Cardiac muscle cell (in vitro differentiated cells and primary cell): ENCODE measurements at places on chromosomes 12 and 14. TPM values are rescaled to one million over a fixed set of nuclear protein-coding genes. Genes with fewer than 3 reads are reported as not detected.
A peak's percentile ranks its signal among the peaks of the same experiment; 100 is the strongest.

The MDGA2 gene
- polyA plus RNA-seq: 0.25 and 0.46 TPM in 2 replicates

The ADAMTS20 gene
- polyA plus RNA-seq: 0.12 and 0.13 TPM in 2 replicates

The HOMEZ gene
- 20.8 and 26.5 TPM in 2 replicates for polyA plus RNA-seq

The POLE gene
- polyA plus RNA-seq: 13.3 and 19.3 TPM in 2 replicates

The TBC1D30 gene
- 1.2 TPM in 2 replicates for polyA plus RNA-seq

The DIO2 gene
- polyA plus RNA-seq: 0.11 and 0.46 TPM in 2 replicates

The DGKA gene
- polyA plus RNA-seq: 34.4 and 46.6 TPM in 2 replicates

- no peak for DNase-seq
These were observed 43.8 kb upstream of the ARID2 start for GRCh38 chr12:45685680-45686079.

DNA sequence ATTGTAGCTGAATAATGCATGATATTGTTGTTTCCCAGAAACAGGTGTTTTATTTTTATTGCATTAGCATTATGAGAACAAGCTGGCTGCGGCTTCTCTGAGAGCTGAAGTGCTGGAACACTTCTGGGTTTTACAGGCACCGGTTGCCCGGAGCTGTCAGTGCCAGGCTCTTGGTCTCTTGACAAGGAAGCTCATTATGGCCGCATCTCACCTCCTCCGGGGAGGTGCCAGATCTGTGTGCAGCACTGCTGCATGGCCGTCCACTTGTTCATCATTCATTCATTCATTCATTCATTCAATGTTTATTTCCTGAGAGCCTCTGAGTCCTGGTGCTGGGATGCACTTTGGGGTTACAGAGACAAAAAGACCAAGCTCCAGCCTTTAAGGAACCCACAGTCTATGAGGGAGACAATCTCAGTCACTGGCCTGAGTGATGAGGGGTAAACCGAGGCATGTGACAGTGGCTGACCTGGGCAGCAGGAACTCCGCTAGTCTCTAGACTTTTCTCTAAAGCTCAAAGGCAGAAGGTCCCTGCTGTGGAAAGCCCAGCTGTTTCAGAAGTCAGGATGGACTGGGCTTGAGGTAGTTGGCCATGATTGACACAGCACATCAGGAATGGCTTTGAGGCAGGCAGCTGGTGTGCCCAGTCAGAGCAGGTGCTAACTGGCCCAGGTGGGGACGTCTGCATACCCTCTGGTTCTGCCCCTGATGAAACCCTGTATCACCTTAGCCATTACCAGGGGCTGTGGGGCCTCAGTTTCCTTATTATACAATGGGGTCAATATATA is 181.0 kb downstream of the ADGRD1 start:
- no peak for DNase-seq

DNA sequence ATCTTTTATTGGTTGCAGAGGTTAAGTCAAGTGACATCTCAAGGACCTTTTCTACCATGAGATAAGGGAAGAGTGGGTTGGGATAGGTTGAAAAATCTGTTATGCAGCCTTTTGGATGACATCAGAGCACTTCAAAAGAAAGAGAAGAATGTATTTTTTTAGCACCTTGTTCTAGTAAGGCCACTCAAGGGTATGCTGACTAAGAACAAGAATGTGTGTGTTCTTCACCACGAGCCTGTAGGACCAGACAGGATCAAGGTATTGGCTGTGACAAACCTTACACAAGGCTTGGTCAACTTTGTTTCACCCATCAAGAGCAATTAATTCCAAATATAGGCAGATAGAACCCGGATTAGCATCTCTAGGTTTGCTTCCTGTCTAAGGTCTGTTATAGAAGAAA is 142.5 kb downstream of the SAMD4A start:
- DNase-seq: no peak

DNA sequence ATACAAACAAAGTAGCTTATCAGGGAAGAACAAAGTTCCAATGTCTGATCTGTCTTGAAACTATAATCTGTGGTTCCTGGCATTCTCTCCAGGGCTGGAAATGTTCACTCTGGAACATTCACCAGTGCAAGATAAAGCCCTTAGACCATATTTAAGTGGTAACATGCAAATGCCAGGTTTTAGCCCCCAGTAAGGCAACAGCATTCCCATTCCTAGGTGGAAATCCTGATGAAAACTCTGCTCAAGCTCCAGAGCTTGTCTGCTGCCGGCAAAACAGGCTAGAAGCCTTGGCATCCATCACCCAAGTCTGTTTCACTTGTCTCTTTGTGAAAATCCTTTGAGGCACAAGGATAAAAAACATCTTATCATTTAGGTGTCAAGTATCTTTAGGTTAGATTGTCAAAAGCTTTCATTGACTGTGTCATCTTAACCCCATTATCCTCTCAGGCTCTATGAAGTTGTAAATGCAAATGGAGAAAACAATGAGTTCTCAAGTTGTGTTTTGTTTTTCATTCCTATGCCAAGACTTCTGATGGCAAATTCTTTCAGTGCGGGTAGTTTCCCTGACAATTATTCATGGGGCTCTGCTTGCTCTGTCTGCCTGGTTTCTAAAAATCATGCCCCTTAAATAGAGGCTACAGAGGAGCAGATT is 344.7 kb downstream of the NELL2 start:
- DNase-seq: no peak

DNA sequence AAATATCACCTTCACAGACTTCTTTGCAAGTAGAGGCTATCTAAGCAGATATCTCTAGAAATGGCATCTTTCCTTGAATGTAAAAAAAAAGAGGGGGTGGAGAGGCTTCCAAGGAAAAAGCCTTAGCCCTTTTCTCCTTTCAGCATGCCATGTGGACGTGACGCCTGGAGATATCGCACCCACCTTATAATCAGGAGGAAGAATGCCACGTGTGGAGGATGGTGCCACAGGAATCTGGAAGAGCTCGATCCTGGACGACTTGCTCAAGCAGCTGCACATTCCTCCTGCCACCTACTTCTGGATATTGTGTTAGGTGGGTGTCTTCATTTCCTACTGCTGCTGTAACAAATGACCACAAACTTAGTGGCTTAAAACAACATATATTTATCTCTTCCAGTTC is 203.6 kb downstream of the NUAK1 start:
- DNase-seq: no peak

DNA sequence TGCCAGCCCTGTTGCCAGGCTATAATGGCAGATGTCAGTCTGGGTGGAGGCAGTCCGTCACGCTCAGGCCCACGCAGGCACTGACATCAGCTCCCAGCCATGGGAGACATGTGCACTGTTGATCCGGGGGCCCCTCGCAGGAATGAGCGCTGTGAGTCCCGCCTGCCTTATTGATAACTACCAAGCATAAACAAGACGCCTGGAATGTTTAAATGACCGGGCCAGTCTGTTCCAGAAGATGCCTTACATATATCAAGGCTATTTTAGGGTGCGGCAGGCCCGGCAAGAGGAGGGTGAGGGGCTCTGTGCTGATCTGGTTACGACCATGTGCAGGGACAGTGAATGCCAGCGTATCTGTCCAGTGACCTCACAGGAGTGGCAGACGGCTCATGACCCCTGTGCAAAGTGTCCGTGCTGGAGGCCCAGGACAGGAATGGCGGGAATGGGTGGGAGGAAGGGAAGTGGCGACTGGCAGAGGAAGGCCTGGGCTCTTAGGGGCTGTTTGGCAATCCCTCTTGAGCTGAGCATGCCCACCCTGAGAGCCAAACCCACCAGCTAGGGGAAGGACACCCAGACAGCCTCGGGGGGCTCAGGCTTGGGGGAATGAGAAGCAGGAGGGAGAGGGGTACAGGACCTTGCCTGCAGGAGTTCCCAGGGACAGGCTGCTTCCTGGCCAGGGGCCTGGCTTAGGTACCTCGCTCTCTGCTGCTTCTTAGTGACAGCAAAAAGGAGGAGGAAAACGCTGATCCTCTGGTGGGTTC is 49.3 kb downstream of the DLK1 start:
- peak; percentile 28 for DNase-seq

- DNase-seq: peak; percentile 71
These were observed 4.9 kb downstream of the PHLDA1 start for GRCh38 chr12:76026643-76027063.

DNA sequence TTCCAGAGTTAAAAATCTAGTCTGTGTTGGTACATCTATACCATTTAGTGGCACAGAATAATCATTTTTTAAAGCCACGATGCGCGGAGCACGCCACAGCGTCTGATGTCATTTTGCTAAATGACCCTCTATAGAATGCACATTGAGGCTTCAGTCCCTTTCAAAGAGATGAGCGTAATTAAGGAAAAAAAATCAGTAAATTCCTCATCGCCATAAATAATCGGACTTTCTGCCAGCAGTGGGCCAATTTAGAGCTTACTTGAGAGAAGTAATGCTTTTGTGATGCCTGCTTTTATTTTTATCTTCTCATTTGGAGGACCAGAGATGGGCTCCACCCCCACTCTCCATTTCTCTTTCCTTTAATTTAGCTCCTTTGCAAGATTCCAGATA is 4.0 kb downstream of the ASCL1 start:
- no peak for DNase-seq

DNA sequence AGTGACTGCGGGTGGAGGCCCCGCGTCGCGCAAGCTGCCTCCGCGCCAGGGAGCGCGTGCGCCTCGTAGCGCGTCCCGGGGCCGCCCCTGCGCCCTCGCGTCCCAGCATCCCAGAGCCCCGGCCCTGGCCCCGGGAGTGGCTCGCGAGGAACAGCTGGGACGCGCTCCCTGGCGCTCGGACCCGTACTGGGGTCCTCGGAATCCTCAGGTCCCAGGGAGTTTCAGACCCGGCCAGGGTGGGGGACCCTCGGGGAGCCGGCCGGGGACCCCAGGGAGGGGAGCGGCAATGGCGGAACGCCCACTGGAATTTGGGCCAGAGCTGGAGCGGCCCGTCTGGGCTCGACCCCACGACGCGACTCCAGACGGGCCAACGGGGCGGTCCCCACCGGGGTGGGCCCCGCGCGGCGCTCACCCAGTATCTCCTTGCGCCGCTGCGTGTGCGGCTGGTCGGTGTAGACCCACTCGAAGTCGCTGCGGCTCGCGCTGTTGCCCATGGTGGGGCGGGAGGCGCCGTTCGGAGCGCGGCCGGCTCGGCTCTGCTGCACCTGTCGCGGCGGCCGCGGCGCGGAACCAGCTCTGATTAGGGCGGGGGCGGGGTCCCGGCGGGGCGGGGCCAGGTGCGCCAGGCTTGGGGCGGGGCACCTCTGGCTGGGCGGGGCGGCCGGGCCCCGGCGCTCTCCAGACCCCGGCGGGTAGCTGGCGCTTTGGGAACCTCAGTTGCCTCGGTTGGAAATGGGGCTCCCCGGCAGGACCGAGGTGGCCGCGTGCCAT is at the start of gene DEGS2:
TSS of gene DEGS2 (minus strand) at position 552 of the 771 bp plus-strand sequence. CDS start at position 494, 58 bp downstream.
- no peak for DNase-seq

DNA sequence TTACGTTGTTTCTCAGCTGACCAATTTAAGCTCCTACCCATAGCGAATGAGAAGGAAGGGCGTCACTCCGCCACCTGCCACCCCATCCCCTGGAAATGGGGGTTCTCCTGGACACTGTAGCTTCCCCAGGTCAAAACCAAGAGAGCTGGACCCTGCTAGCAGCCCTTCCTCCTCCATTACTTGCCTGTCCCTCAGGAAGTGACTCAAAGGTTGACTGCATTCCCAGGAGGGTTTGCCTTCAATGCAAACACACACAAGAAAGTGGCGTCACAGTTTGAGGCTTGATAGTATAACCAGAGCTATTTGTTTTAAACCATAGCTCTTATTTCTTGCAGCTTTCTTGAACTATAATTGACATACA is 79.1 kb downstream of the KCNK13 start:
- DNase-seq: no peak

DNA sequence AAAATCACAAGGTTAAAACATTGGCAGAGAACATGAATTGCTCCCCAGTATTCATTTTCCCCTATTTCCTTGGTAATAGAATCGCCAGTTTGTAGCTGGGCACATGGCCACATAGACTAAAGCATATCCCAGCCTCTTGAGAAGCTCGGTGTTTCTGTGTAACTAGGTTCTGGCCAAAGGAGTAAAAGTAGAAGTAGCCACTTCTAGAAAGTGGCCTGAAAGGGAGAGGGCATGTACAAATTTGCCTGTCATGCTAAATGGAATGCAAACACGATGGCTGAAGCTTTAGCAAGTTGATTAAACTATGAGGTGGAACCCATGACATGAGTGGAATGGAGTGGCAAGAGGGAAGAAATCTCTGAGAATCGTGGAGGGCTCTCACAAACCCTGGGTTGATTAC is 173.7 kb upstream of the EGLN3 start:
- DNase-seq: no peak
